ENCODE measurements at places on chromosomes 6 and 20.

GRCh38 chr20:48671141-48671540 is 156.7 kb downstream of the PREX1 start:
- no peak for DNase-seq

DNA sequence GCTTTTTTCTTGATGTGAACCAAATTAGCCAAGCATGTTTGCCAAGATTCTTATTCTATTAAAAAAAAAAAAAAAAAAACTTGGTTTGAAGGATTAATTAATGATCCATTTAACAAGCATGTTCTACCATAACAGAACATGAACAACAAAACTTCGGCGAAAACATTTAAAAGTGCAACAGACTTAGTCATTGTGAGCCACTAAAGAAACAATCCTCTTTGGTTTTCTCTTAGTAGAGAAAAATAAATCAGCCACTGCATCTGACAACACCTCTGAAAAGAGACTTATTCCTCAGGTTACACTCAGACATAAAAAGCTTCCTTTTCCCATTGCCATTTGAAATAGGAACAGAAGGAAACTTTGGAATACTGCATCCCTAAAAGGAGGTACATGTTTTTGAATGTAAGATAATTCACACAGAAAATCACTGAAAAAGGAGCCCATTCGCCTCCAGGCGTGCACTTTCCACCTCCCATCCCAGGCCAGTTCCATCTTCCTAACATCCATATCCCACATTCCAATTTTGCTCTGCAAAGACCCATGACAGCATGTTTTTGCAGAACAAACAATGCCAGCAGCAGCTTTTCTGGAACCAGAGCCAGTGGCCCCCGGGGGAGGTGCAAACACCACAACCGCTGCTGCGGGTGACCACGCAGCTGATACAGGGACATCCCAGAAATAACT is 79.5 kb downstream of the ZMYND8 start:
- no peak for DNase-seq

DNA sequence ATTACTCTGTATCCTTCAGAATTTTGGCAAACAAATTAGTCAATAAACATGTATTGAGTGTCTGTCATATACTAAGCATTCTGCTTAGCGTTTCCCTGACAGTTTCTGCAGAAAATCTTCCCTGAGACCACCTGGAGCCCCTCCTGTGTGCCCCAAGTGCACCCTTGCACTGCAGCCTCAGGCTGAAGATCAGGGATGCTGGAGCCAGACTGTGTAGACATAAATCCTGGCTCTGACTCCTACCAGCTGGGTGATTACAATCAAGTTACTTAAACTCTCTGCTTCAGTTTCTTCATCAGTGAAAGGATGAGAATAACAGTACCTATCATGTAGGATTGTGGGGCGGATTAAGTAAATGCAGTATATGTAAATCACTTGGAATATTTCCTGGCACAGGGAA is 53.4 kb upstream of the VSTM2L start:
- DNase-seq = no peak

DNA sequence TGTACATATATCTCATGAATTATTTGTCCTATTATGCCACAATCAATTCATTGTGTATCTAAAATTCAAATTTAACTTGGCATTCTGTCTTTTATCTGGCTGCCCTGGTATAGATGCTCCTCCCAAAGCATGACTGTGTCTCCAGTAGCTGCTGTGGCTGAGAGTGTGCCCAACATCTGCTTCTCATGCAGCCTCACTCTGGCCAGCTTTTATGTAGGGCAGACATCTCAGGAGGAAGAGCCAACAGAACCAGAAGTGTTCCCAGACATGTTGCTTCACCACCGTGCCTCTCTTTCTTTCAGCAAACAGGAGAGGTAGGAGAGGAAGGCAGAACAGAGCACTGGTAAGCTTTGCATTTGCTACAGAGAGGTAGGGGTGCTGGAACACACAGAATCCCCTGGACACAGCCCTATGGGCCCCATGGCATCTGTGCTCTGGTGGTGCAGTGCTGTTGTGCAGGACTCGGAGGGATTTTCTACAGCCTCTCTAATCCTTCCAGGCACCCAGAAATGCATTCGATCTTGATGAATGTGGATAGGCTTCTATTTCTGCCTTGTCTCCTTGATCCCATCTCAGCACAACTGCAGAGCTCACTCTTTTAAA is 637.1 kb downstream of the UTRN start:
- DNase-seq = no peak

GRCh38 chr6:24802271-24803059 is 3.7 kb upstream of the ARMH2 start:
- no peak for DNase-seq

DNA sequence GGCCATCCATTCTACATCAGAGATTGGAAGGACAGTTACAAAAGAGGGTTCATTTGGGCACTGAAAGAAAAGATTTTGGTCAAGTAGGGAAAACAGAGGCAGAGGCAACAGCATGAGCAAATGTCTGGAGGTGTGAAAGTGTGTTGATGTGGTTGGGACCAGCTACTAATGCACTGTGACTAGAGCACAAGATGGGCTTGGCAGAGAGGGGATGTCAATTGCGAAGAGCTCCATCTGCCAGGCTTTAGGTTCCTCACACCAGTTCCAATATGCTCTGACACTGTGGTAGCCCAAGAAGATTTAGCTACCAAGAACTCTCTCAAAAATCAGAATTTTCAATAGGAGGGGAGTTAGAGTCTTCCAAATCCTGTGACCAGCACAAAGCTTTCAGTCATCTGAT is 42.1 kb downstream of the TRAF3IP2 start:
- DNase-seq = no peak

DNA sequence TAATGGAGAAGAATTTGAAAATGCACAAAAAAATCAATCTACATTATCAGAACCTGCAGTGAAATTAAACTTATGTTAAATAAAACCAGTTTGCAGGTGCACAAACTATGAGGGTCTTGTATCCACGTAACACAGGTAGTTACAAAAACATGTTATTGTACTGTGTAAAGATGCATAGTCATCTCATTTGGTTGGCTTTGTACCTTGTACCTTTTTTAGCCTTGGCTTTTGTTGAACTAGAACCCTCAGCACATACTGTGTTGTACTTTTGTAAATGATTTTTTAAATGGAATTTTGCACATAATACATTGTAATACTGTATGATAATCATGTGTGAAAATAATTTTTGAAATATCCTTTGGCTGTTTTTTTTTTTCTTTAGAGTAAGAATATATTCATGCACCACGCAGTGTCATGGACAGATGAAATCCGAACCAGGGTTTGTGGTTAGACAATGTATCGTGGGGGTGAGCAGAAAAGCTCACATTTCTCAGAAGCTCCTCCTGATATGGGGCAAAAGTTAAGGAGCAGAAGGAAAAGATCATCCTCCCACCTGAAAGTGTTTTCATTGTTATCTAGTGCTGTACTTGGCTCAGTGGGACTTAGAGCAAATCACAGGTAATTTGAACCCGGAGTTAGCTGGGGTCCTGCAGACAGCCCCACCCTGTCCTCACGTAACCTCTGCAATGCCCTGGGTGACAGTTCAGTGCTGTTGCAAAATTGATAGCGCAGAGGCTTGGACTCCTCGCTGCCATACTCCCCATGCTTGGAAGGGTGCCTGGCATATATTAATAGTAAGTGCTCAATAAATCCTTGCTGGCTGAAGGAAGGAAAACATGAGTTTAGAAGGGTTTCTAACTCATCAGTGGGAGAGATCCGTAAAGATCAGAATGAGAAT is 14.8 kb upstream of the NAA20 start:
- no peak for DNase-seq

DNA sequence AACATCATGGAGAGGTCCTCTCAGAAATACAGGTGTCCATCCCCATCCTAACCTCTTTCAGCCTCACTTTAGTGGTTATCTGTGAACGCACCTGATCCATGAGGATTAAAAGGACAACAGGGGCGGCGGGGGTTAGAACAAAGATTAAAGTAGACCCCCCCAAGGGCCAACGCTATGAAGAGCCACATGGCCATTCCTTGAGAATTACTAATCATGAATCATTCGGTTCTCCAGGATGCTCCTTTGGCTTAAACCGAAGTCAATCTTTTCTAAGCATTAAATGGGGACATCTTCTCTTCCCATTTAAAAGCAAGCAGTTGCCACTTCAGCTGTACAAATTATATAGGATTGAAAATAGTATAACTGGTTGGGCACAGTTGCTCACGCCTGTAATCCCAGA is 212.4 kb downstream of the GMPR start:
- no peak for DNase-seq

DNA sequence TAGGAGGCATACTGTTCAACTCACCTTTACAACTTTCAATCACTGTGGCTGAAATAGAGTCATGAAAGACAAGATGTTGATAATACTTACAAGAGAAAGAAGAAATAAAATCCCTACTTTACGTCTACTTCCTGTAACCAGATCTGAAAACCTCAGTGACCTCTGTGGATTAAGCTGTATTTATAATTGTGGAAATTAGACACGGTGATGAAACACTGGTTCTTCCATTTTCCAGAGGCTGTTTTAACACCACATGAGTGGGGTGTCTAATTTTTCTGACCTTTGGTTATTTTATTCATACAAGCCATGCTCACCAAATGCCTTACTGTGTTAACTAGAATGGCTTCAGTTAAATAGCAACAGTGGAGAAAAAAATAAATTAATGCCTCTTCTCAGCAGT is 58.5 kb upstream of the HIVEP1 start:
- DNase-seq = no peak

GRCh38 chr6:105372142-105372848 is 30.6 kb downstream of the PREP start:
- DNase-seq = no peak

DNA sequence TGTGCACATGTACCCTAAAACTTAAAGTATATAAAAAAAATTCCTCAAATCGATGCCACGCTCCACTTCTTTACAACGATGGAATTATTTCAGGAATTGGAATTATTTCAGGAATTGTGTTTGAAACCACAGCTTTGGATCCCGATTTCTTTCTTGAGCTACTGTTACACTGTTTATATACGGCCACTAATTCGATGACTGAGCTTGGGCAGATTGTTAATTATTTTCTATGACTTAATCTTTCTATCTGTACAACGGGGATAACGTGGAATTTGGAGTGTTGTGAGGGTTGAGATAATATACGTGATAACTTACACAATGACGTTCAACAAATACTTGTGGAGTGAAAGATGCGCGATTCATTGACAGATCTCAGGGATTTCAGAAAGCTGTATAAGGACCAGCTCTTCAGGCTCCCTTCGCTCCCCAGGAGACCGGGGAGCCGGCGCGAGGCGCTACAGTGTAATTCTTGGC is 171.3 kb downstream of the SLC16A10 start:
- DNase-seq = no peak

- DNase-seq = no peak
These were observed 366.7 kb downstream of the SYNE1 start for GRCh38 chr6:152270301-152270925.

DNA sequence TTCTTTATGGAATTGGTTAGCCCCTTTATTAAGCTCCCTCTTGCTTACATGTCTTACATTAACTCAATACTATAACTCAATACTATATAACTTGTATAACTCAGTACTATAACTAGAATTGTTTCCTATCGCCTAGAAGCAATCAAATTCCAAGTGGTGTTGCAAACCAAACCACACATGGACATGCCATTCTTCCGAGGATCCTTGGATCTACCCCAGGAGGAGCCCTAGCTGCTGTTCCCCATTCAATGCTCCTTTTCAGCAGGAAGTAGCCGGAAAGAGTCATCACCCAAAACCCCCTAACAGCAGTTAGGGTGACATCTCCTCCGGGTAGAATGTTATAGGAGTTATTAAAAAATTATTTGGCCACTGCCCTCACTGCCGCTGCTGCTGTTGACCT is 40.5 kb downstream of the PLN start:
- DNase-seq = no peak

- no peak for DNase-seq
These were observed 98.0 kb upstream of the SLC24A3 start for GRCh38 chr20:19114410-19114809.

DNA sequence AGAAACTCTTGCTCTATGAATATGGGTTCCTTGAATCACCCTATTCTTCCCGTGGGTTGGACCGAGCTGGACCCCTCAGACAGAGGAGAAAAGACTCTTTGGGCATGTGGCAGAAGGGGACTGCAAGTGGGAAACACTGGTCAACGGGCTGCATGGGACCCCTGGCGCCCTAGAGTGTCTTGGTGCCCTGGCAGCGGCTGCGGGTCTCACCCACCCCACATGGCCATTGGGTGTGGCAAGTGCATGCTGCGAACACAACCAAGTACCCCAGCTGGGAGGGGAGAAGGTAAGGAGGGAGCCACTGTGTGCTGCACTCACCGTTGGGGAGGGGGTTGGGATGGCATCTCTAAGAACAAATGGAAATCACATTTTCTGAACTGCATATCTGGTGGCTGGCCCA is 438.8 kb upstream of the EYS start:
- DNase-seq = no peak

GRCh38 chr6:137236581-137237355 is 17.6 kb upstream of the IFNGR1 start:
- no peak for DNase-seq

- no peak for DNase-seq
These were observed 280.9 kb downstream of the KIF16B start for GRCh38 chr20:16292226-16292880.

DNA sequence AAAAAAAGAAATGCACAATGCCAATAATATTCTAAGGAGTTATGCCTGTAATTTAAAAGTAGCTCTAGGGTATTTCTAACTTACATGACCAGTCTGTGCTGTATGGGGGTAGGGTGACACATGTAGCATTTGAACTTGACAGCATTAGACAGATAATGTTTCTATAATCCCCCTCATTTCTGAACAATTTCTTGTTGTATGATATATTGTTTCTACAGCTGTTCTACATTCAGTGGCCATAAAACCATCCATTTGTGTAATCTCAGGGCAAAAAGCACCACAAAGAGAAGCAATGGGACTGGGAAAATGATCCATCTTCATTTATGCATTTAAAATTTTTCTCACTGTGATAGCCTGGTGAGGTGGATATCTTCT is 767.8 kb downstream of the TFAP2A start:
- no peak for DNase-seq

DNA sequence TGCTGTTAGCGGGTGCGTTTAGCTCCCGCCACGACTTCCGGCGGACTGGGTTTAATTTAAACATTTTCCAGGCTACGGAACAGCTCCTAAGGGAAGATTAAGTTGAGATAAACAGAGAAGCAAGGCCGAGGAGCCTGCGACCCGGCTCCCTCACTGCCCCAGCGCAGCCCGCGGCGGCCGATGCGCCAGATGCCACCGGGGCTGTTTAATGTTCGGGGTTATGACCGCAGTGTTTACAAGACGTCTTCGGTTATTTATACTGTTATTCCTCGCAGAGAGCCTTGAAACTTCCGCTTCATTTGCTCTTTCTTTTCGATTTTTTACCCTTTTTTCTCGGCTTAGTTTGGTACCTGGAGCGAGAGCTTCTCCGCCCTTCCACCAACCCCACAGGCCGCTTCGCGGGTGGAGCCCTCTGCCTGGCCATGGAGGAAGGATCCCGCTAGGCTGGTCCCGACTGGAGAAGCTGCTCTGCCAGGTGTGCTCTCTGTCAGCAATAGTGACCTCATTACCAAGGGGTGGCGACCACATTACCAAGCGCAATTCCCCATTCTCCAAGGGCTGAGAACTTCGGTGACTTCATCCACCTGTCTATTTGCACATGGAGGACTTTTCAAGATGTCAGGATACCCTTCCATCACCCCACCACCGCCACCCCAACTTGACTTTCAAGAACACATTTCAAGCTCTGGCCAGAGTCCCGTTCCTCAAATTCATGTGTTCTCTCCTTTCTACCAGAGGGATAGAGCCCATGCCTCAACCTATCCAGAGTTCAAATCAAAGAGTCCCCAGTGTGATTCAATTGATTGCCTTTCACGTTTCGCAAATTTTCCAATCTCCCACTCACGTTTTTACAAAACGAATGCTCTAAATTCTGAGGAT is 4.1 kb downstream of the TCF21 start:
- DNase-seq = no peak

All from thoracic aorta (tissue), 2 donors.